HCT116 (cell line): ENCODE measurements at places on chromosomes 7 and 10.

- H3K4me3 ChIP-seq = no peak overlapping the region
- H3K36me3 ChIP-seq = no peaks in the 10 kb centered on the region
- no peaks in the 10 kb centered on the region for H3K27me3 ChIP-seq
- H3K4me1 ChIP-seq = no peaks in the 10 kb centered on the region
Measured at GRCh38 chr10:19730167-19730906, 85.9 kb upstream of the PLXDC2 start.

DNA sequence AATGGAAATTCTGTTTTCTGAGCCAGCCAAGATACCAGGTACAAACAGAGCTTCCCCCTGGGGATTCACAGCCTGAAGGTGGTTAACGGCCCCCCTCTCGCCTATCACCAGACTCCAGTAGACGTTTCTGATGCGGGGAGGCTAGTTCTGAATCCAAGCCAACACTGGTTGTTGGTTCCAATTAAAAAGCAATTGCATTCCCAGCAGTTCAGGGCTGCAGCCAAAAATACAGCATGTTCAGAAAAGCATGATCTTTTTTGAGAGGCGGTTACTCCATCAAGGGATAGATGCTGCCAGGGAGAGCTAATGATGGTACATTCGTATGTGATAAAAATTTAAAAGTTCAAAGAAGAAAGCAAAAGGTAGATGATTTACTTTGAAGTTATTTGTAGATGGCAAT lies 481.0 kb downstream of the GALNT17 start:
- no peak overlapping the region for H3K4me3 ChIP-seq
- no peak for DNase-seq
- H3K4me1 ChIP-seq = no peaks in the 10 kb centered on the region
- no peaks in the 10 kb centered on the region for H3K27me3 ChIP-seq
- no peak overlapping the region for H3K27ac ChIP-seq
- no peaks in the 10 kb centered on the region for H3K36me3 ChIP-seq

DNA sequence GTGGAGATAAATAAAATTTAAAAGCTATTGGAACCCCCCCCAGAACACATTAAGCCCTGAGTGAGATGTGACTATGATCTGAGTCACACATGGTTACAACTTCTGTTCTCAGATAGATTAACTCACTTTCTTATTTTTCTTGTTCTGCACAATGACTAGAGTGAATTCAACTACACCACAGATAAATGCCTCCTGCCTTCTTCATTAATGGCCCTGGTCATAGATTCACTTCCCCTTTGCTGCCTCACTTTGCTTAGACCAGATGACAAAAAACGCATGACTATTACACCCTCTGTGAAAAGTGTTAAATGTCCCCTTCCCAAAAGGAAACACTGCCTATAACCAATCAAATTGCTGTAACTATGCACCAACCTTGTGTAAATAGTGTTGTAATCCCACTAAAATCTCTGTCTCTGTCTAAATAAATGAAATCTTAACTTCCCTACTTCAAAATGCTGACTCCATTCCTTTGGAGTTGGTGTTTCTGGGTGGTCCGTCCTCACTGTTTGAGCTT lies 49.4 kb downstream of the AKR1D1 start:
- no peaks in the 10 kb centered on the region for H3K27me3 ChIP-seq
- no peak overlapping the region for H3K27ac ChIP-seq
- no peak for DNase-seq
- no peaks in the 10 kb centered on the region for H3K4me1 ChIP-seq
- no peak overlapping the region for H3K4me3 ChIP-seq
- no peaks in the 10 kb centered on the region for H3K36me3 ChIP-seq

GRCh38 chr7:50085344-50085743 lies 7.7 kb downstream of the ZPBP start:
- H3K4me3 ChIP-seq = no peak overlapping the region
- no peak for DNase-seq
- H3K36me3 ChIP-seq = no peaks in the 10 kb centered on the region
- no peaks in the 10 kb centered on the region for H3K4me1 ChIP-seq

- no peaks in the 10 kb centered on the region for H3K4me1 ChIP-seq
- H3K27ac ChIP-seq = no peak overlapping the region
- no peak overlapping the region for H3K4me3 ChIP-seq
- H3K36me3 ChIP-seq = no peaks in the 10 kb centered on the region
Measured at GRCh38 chr10:80649183-80649582, 111.5 kb downstream of the SH2D4B start.

- no peaks in the 10 kb centered on the region for H3K36me3 ChIP-seq
- no peak overlapping the region for H3K4me3 ChIP-seq
- H3K27ac ChIP-seq = no peak overlapping the region
Measured at GRCh38 chr7:50293509-50294179, 10.9 kb upstream of the IKZF1 start.

DNA sequence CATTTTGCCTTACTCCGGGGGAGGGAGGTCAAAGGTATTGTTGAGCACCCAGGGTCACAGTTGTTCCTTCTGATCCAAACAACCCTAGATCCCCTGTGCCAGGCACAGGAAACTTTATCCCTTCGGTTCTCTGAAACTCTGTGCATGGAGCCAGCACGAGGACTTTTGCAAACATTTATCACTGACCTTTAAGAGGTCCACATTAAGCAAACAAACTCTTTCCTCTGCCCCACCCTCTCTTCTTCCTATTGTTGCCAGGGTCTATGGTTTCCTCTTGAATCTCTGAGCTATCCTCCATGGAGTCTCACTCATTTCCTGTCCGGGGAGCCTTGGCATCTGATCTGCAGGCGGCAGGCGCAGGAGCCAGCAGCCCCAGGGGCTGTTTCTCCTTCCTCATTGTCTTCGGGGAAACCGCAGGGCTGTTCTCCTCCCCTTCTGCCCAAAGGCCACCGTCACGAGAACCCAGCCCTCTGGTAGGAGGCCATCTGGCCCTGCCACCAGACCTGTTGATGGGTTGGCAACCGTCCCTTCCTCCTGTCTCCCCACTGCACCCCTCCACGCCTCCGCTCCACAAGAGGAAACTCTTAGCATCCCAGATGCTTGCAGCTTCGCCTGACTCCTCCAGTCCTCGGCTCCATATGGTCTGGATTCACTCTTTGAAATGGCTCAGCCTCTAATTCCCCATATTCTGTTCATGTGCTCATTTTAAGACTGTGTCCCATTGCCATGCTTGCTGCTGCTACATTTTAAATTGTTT lies 327.3 kb upstream of the NRP1 start:
- DNase-seq = no peak
- no peak overlapping the region for H3K4me3 ChIP-seq
- no peaks in the 10 kb centered on the region for H3K4me1 ChIP-seq
- no peaks in the 10 kb centered on the region for H3K27me3 ChIP-seq
- no peak overlapping the region for H3K27ac ChIP-seq

DNA sequence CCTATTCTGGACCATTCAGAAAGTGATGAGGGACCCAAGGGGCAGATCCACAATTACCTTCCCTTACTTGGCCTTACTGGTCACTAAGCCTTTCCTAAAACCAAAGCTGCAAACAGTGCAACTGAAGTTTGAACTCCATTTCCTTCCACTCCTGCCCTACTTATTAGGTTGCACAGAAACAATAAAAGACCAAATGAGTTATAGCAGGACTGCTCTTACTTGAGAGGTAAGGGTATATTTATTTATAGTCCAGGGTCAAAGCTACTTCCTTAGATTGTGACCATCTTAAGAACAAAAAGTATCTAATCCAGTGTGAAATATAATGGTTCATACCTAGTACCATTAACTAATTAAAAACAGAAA lies 27.0 kb downstream of the CDK6 start:
- peak overlapping the region; percentile 60 for H3K27ac ChIP-seq
- H3K27me3 ChIP-seq = no peaks in the 10 kb centered on the region
- peak overlapping the region; percentile 14; the same call in 1 of the 2 replicates for H3K4me3 ChIP-seq

- no peak for DNase-seq
- H3K4me1 ChIP-seq = peaks cover 13% of the 10 kb centered on the region
Measured at GRCh38 chr10:132310701-132311337, 3.1 kb upstream of the STK32C start.

DNA sequence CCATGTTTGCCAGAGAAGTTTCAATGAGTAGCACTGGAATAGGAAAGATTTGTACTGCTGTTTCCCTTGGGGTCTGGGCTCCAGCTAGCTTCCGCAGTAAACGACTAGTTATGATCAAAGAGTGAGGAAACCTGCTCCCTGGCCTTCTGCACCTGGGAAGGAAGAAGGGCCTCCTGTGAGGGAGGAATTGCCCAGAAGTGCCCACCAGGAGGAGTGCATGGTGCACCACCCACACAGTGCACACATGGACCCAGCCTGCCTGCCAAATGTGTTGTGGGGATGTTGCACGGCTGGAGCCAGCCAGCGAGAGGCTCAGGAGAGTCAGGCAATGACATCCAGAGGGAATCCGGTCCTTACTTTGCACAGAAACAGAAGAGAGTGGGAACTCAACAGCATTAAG lies 27.0 kb upstream of the FAM107B start:
- H3K4me3 ChIP-seq = no peak overlapping the region
- DNase-seq = no peak
- no peaks in the 10 kb centered on the region for H3K36me3 ChIP-seq
- H3K27ac ChIP-seq = no peak overlapping the region
- H3K4me1 ChIP-seq = no peaks in the 10 kb centered on the region

DNA sequence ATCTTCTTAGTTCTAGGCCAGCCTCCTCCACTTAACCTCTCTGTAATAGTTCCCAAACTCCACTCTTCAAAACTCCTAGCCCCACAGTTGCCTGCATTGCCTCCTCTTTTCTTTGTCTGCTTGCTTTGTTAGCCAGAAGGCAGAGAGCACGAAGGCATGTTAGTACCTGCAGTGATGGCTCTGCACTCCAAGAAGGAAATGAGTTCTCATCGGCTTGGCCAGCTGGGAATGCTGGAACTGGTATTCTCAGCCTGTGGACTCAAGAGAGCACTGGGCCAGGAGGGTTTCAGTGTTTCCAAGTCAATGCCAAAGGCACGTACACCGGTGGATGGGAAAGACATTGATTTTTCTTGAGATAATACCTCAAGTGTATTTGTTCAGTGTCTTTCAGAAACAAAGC lies 66.3 kb upstream of the HABP2 start:
- DNase-seq = no peak
- no peak overlapping the region for H3K4me3 ChIP-seq
- H3K36me3 ChIP-seq = no peaks in the 10 kb centered on the region
- H3K27ac ChIP-seq = no peak overlapping the region
- H3K4me1 ChIP-seq = no peaks in the 10 kb centered on the region

- H3K27me3 ChIP-seq = no peaks in the 10 kb centered on the region
- no peaks in the 10 kb centered on the region for H3K4me1 ChIP-seq
- no peak overlapping the region for H3K4me3 ChIP-seq
- DNase-seq = peak; percentile 12
- no peak overlapping the region for H3K27ac ChIP-seq
- no peaks in the 10 kb centered on the region for H3K36me3 ChIP-seq
Measured at GRCh38 chr10:88565072-88565471, 18.0 kb downstream of the RNLS start.

DNA sequence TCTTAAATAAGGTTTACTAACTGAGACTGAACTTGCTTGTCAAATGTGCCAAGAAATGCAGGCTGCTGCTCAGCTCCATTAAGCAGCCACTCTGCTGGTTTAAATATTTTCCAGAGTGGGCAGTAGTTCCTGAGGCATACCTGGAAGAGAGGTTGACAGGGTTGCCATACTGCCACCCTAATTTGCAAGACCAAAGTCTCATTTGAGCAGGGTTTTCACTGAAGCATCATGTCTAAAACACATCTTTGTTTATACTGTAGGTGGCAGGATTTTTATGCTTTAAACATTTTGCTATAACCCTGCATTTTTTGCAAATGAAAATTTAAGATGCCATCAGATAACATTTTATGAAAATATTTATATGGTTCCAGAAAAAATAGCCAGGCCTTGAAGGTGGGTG lies 618.0 kb upstream of the LRRTM3 start:
- no peak for DNase-seq
- H3K4me3 ChIP-seq = no peak overlapping the region
- H3K27me3 ChIP-seq = no peaks in the 10 kb centered on the region
- no peaks in the 10 kb centered on the region for H3K36me3 ChIP-seq
- no peaks in the 10 kb centered on the region for H3K4me1 ChIP-seq

DNA sequence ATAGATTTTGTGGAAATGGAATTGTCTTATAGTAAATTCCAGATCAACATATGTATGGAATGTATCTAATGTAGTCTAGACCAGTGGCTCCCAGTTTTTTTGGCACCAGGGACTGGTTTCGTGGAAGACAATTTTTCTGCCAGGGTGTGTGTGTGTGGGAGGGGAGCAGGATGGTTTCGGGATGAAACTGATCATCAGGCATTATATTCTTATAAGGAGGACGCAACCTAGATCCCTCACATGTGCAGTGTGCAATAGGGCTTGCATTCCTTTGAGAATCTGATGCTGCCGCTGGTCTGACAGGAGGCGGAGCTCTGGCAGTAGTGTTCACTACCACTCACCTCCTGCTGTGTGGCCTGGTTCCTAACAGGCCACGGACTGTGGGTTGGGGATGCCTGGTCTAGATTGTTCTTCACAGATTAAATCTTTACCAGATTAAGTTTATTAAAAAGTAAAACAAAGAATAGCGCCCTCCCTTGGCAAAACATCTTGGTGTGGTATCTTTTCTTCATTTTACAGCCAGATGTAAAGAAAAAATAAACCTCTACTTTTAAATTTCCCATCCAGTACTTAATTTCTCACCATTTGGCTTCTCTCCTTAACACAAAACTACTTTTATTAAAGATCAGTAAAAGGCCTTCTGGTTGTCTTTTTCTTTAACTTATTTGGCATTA lies 48.4 kb downstream of the SEPTIN7 start:
- H3K27me3 ChIP-seq = no peaks in the 10 kb centered on the region
- H3K4me1 ChIP-seq = no peaks in the 10 kb centered on the region
- H3K36me3 ChIP-seq = peaks cover 2% of the 10 kb centered on the region; the same call in 1 of the 2 replicates
- H3K27ac ChIP-seq = no peak overlapping the region
- no peak for DNase-seq

DNA sequence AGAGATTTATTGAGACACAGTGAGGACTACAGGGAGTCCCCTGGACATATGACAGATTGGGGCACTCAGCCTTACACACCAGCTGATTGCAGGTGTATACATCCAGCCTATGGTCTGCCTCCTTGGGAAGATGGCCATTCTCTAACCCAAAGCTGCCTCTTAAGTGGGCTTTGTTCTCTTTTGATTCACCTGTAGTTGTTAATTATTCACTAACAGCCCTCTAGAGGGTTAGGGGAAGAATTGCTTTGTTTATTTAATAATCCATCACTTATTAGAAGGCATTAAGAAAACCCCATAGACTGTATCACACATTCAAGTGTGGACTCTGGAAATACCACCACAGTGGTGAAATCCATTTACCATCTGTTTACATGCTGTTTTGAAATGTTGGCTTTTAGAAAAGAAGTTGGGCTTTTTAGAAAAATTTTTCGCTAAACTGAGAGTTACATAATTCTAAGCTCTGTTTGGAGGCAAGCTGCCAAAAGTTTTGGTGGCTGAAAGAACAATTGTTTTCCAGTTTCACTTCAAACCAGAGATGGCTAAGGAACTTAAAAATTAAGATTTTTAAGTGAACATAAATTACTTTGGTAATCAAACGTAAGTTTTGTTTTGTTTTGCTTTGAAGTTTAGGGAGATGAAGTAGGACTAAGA lies 379.1 kb downstream of the ADRA2A start:
- H3K27ac ChIP-seq = no peak overlapping the region
- peaks cover 4% of the 10 kb centered on the region; the same call in 1 of the 2 replicates for H3K27me3 ChIP-seq
- no peak for DNase-seq
- no peaks in the 10 kb centered on the region for H3K36me3 ChIP-seq
- no peaks in the 10 kb centered on the region for H3K4me1 ChIP-seq

GRCh38 chr10:88408096-88408495 lies 175.0 kb downstream of the RNLS start:
- no peak overlapping the region for H3K27ac ChIP-seq
- H3K36me3 ChIP-seq = no peaks in the 10 kb centered on the region
- H3K4me1 ChIP-seq = no peaks in the 10 kb centered on the region
- H3K27me3 ChIP-seq = no peaks in the 10 kb centered on the region
